ENCODE measurements at places on chromosomes 3 and 15. TPM values are rescaled to one million over a fixed set of nuclear protein-coding genes. Genes with fewer than 3 reads are reported as not detected.

The GOLGA6A gene
- not detected for total RNA-seq

DNA sequence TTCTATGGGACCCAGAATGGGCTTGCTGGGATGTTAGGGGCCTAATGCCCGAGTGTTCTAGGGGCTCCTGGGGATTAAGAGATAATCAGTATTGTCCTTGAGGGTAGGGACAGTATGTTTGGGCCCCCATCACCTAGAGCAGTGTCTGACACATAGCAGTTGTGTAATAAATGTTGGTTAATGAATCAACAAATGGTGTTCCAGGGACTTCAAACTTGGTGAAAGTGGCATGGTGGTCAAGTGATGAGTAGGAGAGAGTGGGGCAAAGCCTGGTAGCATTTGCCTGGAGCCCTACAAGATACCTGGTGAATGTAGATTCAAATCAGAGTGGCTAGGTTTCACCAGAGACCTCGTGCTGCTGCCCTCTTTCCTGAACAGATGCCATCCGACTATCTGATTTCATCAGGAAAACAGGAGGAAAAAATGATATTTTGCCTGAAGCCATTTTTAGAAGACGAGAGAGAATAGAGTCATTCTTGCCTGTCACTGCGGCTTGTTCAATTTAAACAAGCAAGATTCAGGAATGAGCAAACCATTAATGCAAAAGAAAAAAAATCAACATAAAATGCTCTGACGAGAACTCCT is 117.3 kb downstream of the RPL22L1 start:
- no peak for DNase-seq

DNA sequence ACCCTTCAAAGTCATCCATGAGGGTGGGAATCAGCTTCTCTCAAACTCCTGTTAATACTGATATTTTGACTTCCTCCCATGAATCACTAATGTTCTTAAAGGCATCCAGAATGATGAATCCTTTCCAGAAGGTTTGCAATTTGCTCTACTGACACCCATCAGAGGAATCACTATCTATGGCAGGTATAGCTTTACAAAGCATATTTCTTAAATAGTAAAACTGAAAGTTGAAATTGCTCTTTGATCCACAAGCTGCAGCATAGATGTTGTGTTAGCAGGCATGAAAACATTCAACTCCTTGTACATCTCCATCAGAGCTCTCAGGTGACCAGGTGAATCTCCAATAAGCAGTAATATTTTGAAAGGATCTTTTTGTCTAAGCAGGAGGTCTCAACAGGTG is 66.3 kb downstream of the B3GNT5 start:
- no peak for DNase-seq

The LRRIQ4 gene
- total RNA-seq, result not detected

The CFAP91 gene
- 2.1 TPM for total RNA-seq

The ITIH1 gene
- total RNA-seq, result not detected

DNA sequence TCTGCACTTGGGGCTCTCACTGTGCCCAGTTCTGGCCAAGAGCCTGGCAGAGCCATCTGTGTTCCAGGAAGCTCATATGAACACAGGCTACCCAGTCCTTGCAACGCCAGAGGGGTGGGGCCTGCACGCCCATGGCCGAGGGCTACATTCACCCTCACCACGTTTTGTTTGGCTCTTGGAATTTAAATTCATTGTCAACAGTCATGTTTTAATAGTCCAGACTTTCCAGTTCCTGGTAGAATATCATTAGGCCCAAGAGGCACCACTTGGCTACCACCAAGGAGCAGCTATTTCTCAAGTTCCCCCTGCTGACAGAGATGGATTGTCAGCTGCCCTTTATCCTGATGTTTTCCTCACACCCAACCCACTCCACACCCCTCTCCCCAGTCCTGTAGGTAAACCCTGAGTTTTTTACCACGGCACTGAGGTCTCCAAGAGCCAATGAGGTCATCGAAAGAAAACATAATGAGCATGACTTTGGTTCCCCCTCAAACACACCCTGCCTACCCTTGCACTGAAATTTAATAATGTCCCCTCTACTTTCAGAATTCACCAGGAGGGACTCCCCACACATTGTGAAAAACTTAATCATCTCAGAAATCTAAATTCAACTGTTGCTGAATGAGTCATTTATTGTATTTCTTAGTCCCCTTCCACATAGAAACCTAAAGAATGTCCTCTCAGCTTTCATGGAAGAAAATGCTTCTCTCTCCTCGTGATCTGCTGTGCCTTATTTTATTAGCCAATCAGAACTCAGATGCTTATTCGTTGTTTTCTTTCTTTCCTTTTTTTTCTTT is 125.1 kb downstream of the SHQ1 start:
- no peak for DNase-seq

GRCh38 chr15:74994685-74995084 is 678 bp upstream of the SCAMP5 start:
- DNase-seq, result no peak

- DNase-seq, result no peak
These were observed 32.1 kb downstream of the MESD start for GRCh38 chr15:80957556-80957955.

The ACSBG1 gene
- 1.5 TPM for total RNA-seq

DNA sequence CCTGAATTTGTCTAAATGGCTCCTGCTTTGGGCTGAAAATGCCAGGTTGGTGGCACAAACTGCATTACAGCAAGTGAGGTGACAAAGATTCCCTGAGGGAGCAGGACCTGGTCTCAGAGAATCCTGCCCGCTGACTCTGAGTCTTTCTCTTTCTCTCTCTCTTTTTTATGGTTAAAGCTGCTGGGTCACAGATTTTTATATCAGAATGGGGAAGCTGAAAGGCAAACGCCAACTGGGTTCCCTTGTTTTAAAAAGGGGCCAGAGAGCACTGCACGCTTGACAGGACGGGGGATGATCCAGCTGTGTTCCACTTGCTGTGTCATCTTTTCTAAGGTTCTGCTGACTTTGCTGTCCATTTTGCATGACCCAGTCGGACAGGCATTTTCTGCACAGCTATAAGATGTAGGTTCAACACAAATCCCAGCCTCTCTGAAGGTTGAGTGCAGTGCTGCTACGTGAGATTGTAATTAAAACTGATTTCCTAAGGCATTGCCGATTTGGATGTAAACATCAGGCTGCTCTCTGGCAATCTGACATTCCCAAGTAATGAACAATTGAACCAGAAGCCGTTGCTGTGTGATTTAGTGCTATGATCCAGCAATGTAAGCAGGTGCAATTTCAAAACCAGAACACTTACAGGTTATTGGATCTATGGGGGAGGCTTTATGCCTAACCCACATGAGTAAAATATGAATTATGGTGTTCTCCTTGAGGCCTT is 25.8 kb downstream of the ARHGEF3 start:
- no peak for DNase-seq

The P2RY1 gene
- 16.9 TPM for total RNA-seq

The SIDT1 gene
- total RNA-seq, result 3.1 TPM

DNA sequence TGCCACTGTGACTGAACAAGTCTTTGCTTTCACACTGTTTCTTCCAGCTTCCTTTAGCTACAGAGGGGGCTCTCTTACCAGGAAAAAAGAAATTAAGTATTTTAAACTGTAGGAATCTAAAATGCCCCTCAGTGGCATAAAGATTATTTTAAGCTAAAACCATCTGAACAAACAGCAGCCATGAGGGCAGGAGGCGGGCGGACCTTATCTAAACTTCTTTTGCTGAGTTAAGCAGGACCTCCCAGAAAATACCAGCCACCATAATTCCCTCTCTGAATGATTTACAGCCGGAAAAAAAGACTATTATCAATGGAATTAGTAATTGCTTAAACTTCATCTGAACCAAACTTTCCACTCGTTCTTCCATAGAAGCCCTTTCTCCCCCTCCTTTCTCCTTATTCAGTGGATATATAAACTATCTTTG is 5.2 kb upstream of the TOPAZ1 start:
- no peak for DNase-seq

The FGF12 gene
- total RNA-seq, result 7.2 TPM

DNA sequence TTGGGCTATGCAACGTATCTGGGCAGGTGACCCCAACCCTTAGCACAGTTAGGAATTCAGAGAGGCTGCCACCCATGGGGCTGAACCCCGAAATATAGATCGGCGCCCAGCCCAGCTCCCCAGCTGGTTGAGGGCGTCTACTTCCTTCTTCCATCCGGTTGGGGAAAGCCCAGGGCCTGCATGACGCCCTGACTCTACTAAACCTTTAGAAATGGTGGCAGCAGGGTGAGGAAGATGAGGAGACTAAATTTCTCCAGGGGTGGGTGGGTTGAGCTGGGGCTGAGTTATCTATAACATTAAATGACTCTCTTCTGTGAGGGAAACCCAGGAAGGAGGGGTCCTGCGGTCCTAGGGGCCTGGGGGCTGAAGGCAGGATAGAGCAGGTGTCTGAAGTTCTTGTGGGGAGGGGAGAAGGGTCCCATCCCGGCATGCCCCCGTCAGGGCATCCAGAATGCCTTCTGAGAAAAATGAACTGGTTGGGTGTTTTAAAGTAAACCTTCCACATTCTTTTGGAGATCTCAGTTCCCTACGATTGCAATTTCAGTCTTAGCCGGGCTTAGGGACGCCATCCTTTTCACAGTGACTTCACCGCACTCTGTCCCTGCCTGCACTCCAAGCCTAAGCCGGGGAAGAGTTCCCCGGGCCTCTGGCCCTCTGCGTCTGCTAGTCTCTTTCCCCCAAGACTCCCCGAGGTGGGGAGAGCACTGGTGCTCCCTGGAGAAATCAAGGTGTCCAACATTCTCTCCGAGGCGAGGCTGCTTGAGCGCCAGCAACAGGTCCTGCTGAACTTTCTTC is 28.5 kb downstream of the NR2F2 start:
- DNase-seq, result peak; percentile 1

- no peak for DNase-seq
These were observed 50.6 kb downstream of the TBL1XR1 start for GRCh38 chr3:177146646-177147045.

- DNase-seq, result peak; percentile 13
These were observed 11.2 kb downstream of the ATP8B4 start for GRCh38 chr15:50107591-50108408.
